ENCODE measurements at places on chromosomes 6 and 20.

- no peak for DNase-seq
These were observed 582.4 kb downstream of the PHF3 start for GRCh38 chr6:64217721-64218620.

DNA sequence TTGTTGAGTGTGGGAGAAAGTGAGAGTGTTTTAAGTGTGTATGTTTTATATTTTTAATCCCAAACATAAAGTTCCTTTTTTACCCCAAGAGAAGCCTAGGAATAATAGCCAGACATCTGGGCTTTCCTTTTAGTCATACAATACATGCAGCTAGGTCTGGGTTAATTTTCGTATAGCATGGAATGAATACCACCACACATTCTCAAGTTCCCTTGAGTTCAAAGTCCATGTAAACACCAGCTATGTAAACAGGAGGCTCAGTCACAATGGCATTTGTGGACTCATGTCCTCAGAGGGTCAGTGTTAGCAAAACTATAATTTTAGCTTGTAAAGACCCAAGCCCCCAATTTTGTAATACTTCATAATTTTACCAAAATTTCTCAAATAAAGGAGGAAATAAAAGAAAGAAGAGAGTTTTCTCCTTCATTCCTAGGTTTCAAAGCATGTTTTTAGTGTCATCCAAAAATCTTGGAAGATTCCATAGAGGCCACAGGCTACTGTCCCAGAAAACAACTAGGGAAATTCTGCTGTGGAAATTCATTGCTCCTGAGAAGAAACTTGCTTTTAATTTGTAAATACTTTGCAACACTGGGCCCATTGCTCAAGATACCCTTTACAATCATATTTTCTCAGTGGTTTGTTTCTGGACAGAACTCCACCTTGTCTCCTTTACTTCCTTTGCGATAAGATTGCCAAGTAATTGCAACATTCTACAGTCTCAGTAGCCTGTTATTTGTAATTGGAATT is 671.2 kb downstream of the COL12A1 start:
- DNase-seq = no peak

GRCh38 chr20:55252521-55252920 is 752.8 kb downstream of the CBLN4 start:
- DNase-seq = no peak

DNA sequence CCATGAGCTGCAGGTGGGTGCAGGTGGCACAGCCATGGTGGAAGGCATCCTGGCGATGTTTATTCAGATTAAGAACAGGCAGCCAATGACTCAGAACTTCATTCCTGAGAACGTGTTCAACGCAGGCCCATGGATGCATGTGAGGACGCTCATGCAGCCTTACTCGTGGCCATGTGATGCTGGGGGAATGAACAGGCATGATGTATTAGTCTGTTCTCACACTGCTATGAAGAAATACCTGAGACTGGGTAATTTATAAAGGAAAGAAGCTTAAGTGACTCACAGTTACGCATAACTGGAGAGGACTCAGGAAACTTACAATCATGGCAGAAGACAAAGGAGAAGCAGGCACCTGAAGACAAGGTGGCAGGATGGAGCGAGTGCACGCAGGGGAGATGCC is 146.6 kb downstream of the RNASET2 start:
- DNase-seq = no peak

DNA sequence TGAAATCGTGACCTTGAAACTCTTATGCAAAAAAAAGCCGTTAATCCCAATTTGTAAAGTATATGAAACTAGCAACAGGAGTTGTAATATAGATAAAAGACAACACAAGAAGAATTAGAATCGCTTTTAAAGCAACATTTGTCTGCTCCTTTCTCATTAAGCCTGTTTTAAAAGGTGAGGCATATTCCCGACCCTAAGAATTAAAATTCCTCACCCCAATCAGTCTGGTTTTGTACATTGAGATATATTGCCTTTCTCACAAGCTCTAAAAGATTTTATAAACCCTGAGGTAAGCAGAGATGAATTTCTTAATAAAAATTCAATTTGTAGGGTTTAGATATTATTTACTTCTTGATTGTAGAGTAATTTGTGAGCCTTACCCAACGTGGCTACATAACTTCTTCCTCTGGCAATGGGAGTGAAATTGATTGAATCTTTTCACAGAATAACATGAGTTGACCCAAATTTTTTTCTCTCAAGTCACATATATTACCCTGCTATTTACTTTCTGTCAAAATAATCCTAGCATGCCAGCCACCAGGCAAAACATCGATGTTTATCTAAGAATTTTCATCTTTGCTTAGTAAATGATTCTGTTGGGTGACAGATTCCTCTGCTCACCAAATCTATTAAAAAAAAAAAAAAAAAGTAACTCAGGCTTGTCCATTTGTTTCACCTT is 173.7 kb downstream of the HACE1 start:
- no peak for DNase-seq

- DNase-seq = no peak
These were observed 1.1 kb upstream of the PANK2 start for GRCh38 chr20:3887876-3888620.

DNA sequence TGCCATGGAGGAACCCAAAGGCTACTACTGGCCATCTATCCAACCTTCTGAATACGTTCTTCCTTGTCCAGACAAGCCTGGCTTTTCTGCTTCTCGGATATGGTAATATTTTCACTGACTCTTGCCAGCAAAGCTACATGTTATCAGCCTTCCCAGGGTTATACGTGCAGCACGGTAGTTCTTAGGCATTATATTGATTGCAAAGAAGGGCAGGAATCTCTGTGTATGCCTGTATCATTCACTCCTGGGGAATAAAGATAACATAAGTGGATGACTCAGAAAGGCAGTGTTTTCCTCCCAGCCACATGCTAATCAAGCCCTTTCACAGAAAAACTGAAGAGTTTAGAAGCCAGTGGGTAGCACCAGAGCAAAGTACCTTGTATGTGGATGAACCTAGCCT is 98.7 kb downstream of the ADGRG6 start:
- DNase-seq = no peak

DNA sequence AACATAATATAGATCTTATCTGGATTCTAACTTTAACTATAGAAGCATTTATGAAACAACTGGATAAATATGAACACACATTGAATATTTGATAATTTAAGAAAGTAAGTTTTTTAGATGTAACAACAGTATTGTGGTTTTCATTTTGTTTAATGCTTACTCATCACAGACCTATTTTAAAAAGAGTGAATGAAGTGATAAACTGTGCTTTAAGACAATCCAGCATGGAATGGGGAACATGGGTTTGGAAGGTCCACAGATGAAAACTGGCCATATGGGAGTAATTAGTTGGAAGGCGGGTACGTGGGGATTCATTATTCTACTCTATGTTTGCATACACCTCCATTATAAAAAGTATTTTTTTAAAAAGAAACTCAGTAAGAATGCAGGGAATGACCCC is 21.2 kb downstream of the EPB41L2 start:
- no peak for DNase-seq
